Activated T-cell treated with anti-CD3 and anti-CD28 coated beads, Interleukin-2, amount 50 U/mL, for 72 hours (primary cell): ENCODE measurements at places on chromosomes 3 and 15.

- no peak for DNase-seq
Measured at GRCh38 chr3:162224746-162225145, 728.1 kb downstream of the OTOL1 start.

GRCh38 chr15:33125894-33126537 is 68.5 kb downstream of the FMN1 start:
- DNase-seq = no peak

DNA sequence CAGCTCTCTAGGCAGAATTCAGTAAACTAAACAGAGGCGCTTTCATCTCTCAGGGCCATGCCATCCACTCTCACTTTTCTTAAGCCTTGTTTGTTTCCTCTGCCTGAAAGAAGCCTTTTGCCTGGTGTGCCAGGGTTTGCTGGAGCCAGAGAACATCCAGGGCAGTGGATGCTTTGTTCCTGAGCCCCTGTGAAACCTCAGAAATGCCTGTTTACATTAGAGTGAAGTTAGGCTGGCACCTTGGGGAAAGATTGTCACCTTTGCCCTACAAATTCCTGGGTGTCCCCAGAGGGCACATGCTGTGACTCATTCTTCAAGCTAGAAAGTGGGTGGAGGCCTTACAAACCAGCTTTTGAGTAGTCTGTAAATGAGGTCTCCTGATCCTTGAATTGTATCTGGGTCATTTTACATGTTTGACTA is 10.7 kb upstream of the TRAK1 start:
- peak; percentile 31 for DNase-seq

DNA sequence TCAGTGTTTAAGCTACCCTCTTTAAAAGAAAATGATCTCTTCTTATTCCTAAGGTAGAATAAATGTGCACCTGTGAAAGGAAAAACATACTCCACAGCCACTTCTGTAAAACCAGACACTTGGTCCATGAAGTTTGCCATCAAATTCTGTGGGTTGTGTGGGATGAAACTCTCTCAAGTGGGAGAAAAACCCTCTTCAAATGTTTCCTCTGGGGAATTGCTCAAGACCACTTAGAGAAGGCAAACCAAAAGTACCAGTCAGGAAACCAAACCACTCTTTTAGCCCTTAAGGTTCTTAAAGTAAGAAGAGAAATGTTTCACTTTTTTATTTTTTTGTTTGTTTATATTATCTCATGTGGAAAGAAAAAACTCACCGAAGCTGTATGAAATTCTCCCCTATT is 1.2 kb downstream of the COL8A1 start:
- DNase-seq = no peak

- DNase-seq = no peak
Measured at GRCh38 chr15:87144775-87145174, 1065.1 kb downstream of the AGBL1 start.

DNA sequence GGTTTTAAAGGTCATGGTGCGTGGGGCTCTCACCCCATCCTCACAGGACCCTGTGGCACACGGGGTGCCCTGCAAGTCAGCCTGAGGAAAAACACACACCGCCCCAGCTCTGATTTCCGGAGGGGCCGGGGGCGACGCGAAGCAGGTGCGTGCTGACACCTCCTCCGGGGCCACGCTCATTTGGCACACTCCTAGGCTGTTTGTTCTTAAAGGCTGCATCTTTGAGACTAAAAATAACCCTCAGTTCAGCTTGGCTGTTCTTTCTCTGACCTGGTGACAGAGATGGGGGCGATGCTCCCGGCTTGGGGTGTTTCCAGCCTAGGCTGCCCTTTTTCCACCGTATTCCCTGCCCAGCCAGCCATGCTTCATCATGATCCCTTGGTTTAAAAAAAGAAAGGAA is 141.5 kb upstream of the TPM1 start:
- DNase-seq = no peak

GRCh38 chr15:100920516-100921135 is 1.5 kb downstream of the LRRK1 start:
- DNase-seq = no peak

- no peak for DNase-seq
Measured at GRCh38 chr3:30342318-30343060, 263.9 kb upstream of the TGFBR2 start.
